ENCODE measurements at places on chromosomes 6 and 20. TPM values are rescaled to one million over a fixed set of nuclear protein-coding genes. Genes with fewer than 3 reads are reported as not detected.

GRCh38 chr6:82182756-82183155 lies 64.8 kb downstream of the IBTK start:
- H3K36me3 ChIP-seq = peaks cover 35% of the 10 kb centered on the region
- DNase-seq = peak; percentile 64
- peak overlapping the region; percentile 44 for H3K27ac ChIP-seq
- no peak overlapping the region for H3K4me3 ChIP-seq
- H3K4me1 ChIP-seq = peaks cover 58% of the 10 kb centered on the region

- peak overlapping the region; percentile 100 for H3K4me3 ChIP-seq
- no peaks in the 10 kb centered on the region for H3K27me3 ChIP-seq
- peaks cover 30% of the 10 kb centered on the region for H3K36me3 ChIP-seq
- peak; percentile 30 for DNase-seq
Observed at GRCh38 chr6:11096109-11096508, 2.5 kb downstream of the SMIM13 start.

- no peak for DNase-seq
- no peaks in the 10 kb centered on the region for H3K36me3 ChIP-seq
- no peak overlapping the region for H3K4me3 ChIP-seq
- H3K27ac ChIP-seq = no peak overlapping the region
Observed at GRCh38 chr6:159031846-159032245, 12.9 kb downstream of the TAGAP start.

DNA sequence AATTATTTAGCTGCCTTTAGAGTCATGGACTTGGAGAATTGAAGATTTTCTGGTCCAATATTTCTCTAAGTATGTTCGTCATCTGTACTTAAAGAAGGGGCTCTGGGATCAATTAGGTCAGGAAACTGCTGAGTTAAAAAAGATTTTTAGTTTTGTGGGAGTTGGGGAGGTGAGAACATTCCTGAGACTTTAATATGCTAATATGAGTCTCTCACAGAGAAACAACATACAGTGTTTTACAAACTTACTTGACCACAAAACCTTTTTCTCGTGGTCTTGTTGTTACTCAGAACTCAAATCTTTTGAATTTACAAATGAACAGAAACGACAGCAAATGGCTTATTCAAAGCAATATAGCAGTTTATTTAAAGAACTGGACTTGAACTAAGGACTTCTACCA lies 67.9 kb downstream of the LIN28B start:
- no peak for DNase-seq
- no peaks in the 10 kb centered on the region for H3K4me1 ChIP-seq
- H3K36me3 ChIP-seq = no peaks in the 10 kb centered on the region
- H3K4me3 ChIP-seq = no peak overlapping the region

DNA sequence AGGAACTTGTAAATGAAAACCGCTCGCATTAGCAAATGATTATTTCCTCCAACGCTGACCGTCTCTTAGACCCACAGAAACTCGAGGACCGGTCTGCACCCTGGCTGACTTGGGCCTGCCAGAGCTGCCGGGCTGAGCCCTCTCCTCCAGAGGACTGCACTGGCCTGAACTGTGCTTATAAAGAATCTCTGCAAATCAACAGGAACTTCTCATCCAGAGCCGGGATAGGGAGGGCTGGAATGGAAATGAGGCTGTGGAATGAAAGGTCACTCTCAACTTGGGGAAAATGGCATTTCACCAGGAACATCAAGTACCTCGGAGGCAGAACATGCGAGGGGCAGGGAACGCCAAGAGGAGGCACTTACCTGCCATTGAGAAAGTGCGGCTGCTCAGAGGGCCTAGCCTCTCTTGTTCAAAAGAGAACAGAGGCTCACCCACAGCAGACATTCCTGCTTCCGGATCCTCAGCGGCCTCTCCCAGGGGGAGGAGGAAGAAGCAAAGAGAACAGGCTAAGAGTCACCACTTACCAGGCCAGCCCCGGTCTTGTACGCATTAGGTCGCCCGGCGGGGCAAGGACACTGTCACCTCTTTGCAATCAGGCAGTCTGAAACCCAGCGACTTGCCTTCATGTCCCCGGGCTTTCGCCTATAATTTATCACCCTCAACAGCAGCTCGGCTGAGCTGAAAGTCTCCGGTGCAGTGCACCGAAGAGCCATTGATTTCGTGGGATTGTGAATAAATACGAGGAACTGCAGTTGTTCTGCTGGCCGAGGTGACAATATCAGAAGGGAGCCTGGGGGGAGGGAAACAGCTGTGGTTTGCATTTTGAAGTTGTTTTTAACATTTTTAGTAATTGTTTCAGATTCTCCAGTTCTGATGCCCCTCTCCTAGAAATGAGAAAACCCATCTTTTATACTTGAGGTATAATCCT lies 37.6 kb downstream of the ZMYND8 start:
- H3K4me1 ChIP-seq = peaks cover 80% of the 10 kb centered on the region
- H3K4me3 ChIP-seq = peak overlapping the region; percentile 80
- peak overlapping the region; percentile 98 for H3K27ac ChIP-seq

GRCh38 chr6:101178748-101179147 lies 214.8 kb upstream of the GRIK2 start:
- no peak overlapping the region for H3K27ac ChIP-seq
- H3K4me3 ChIP-seq = no peak overlapping the region

GRCh38 chr20:11018668-11019170 lies 344.9 kb upstream of the JAG1 start:
- no peaks in the 10 kb centered on the region for H3K4me1 ChIP-seq
- H3K4me3 ChIP-seq = no peak overlapping the region
- peaks cover 3% of the 10 kb centered on the region for H3K27me3 ChIP-seq
- DNase-seq = no peak
- no peak overlapping the region for H3K27ac ChIP-seq

DNA sequence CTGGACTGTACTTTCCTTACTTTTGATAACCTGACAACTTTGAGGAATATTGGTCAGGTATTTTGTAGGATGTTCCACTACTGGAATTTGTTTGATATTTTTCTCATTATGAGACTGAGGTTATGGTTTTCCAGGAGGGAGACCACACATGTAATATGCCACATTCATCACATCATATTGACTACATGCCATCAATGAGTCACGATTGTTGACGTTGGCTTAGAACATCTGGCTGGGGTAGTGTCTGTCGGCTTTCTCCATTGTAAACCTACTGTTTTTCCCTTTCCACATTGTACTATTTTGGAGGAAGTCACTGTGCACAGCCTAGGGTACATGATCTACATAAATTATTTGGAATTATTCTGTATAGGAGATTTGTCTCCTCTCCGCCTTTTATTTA lies 1.4 kb upstream of the STX11 start:
- peaks cover 24% of the 10 kb centered on the region for H3K4me1 ChIP-seq
- H3K4me3 ChIP-seq = no peak overlapping the region
- peaks cover 13% of the 10 kb centered on the region for H3K27me3 ChIP-seq
- no peaks in the 10 kb centered on the region for H3K36me3 ChIP-seq
- no peak overlapping the region for H3K27ac ChIP-seq
- DNase-seq = no peak

DNA sequence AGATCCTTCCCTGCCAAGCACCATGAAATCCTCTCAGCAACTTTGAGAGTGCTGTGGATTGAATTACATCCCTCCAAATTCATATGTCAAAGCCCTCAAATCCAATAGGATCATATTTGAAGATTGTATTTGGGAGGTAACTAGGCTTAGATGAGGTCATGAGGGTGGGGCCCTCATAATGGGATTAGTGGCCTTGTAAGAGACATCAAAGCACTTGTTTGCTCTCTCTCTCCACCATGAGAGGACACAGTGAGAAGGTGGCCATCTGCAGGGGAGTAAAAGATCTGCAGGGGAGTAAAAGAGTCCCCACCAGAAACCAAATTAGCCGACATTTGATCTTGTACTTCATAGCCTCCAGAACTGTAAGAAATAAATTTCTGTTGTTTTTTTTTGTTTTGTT lies 298.2 kb downstream of the SAMD5 start:
- peaks cover 1% of the 10 kb centered on the region for H3K36me3 ChIP-seq
- no peaks in the 10 kb centered on the region for H3K4me1 ChIP-seq
- H3K27ac ChIP-seq = no peak overlapping the region
- H3K4me3 ChIP-seq = no peak overlapping the region
- no peak for DNase-seq

DNA sequence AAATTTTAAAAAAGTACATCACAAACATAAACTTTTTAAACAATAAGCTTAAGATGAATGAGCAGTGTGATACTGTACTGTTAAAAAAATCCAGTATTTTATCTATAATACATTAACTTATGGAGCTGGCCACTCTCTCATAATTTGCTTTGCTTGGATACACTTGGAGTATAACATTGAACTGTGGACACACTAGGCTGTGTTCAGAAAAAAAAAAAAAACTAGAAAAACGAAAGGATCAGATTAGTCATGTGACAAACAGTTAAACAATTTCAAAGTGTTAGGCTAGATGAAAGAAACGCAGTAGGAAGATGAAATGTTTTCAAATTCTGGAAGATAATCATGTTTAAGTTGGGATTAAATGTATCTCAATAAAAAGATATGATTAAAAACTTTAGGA lies 220.0 kb downstream of the GRIK2 start:
- no peaks in the 10 kb centered on the region for H3K27me3 ChIP-seq
- H3K27ac ChIP-seq = no peak overlapping the region
- no peaks in the 10 kb centered on the region for H3K36me3 ChIP-seq

GRCh38 chr20:51687630-51688029 lies 80.6 kb downstream of the ATP9A start:
- H3K4me1 ChIP-seq = peaks cover 34% of the 10 kb centered on the region

The SPATA25 gene
- total RNA-seq = 0.48 TPM

The ZNF217 gene
- 40.3 TPM for total RNA-seq

The SSTR4 gene
- total RNA-seq = not detected

The CPNE5 gene
- 0.17 TPM for total RNA-seq

The MATN4 gene
- not detected for total RNA-seq

The SLC17A3 gene
- total RNA-seq = not detected

The PACSIN1 gene
- total RNA-seq = not detected

The HELZ2 gene
- total RNA-seq = 21.8 TPM

The ZC2HC1B gene
- not detected for total RNA-seq

The ASF1A gene
- 15.9 TPM for total RNA-seq

The DPM1 gene
- total RNA-seq = 51.8 TPM

Data from HFFc6 (cell line).